CD8-positive, alpha-beta memory T cell (primary cell): ENCODE measurements at places on chromosomes 5 and 9. TPM values are rescaled to one million over a fixed set of nuclear protein-coding genes. Genes with fewer than 3 reads are reported as not detected.

PCDHB7 gene
- not detected for polyA plus RNA-seq

DNA sequence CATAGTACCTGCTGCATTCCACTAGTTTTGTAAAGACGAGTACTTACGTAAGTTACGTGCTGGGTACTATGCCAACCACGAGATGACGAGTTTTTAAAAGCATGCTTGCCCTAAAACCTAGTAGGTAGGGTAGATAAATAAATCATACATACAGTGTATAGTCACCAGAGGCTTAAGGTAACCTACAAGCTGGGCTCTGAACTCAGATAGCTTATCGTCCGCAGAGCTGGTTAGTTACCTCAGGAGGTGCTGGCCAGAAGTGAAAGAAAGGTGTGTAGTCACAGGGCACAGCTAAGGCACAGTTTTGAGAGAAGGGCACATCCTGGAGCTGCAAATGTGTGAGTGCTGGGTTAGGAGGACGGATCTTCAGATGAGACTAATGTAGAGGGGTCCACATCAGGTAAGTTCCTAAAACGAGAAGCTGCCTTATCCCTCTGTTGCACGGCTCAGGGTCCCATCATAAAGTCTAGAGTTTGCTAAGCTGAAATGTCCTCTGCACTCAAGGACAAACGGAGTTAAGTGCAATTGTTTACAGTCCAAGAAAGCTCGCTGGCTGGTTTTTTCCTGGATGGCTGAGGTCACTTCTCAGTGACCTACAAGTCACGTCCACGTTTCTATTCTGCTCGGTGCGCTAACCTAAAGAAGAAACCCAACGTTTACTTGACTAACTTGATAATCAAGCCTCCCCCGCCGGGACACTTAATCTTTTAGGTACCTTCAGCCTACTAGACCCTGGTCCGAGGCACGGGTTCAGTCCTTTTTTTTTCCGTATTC lies 1.1 kb upstream of the SNX24 start:
- peak overlapping the region; percentile 72 for H3K4me3 ChIP-seq
- H3K4me1 ChIP-seq, result peaks cover 14% of the 10 kb centered on the region
- peak overlapping the region; percentile 76 for H3K27ac ChIP-seq
- H3K36me3 ChIP-seq, result no peaks in the 10 kb centered on the region

- H3K36me3 ChIP-seq, result no peaks in the 10 kb centered on the region
- H3K4me3 ChIP-seq, result no peak overlapping the region
- DNase-seq, result no peak
- H3K27ac ChIP-seq, result no peak overlapping the region
- no peaks in the 10 kb centered on the region for H3K4me1 ChIP-seq
These were observed 138.9 kb upstream of the KLF4 start for GRCh38 chr9:107628444-107628843.

DNA sequence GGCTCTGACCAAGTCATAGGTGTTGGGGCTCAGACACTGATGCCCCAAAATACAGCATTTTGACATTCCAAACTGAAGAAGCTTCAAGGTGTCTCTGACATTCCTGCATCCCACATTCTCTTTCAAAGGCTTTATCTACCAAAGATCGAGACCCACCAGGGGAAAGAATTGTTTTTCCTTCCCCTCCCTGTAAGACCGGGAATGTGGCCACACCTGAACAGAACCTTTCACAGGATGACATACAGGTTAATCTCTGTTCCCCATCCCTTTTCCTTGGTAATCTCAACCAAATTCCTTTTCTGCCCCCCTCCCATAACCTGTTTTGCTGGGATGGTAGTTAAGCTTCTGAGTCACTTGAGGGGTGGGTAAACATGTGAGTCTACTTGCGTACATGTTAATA lies 72.3 kb downstream of the IQGAP2 start:
- peaks cover 66% of the 10 kb centered on the region for H3K4me1 ChIP-seq
- no peak for DNase-seq
- no peak overlapping the region for H3K27ac ChIP-seq
- no peaks in the 10 kb centered on the region for H3K27me3 ChIP-seq
- H3K4me3 ChIP-seq, result no peak overlapping the region

DNA sequence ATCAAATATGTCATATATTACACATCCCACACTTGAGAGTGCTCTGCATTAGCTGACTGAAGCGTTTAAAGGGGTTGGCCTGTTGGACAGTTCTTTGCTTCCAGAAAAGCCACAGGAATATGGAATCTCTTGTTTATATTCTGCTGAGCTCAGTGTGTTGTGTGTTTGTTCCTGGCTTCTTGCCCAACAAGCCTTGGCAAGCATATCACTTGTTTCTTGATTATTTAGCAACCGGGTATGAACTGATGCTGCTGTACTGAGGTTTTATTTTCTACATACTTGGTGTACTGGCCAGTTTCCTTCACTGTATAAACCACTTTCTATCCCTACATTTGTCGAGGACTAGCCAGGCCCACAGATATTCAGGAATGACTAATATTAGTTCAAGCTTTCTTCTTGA lies 378.9 kb downstream of the KCTD16 start:
- no peaks in the 10 kb centered on the region for H3K36me3 ChIP-seq
- H3K27me3 ChIP-seq, result no peaks in the 10 kb centered on the region
- no peak overlapping the region for H3K27ac ChIP-seq
- DNase-seq, result no peak

- H3K27me3 ChIP-seq, result no peaks in the 10 kb centered on the region
- no peaks in the 10 kb centered on the region for H3K4me1 ChIP-seq
- no peak for DNase-seq
- no peaks in the 10 kb centered on the region for H3K36me3 ChIP-seq
These were observed 164.5 kb downstream of the MED27 start for GRCh38 chr9:131915181-131915580.

GRCh38 chr9:37262410-37262809 lies 142.0 kb downstream of the ZCCHC7 start:
- H3K27me3 ChIP-seq, result no peaks in the 10 kb centered on the region
- no peak overlapping the region for H3K27ac ChIP-seq
- no peak for DNase-seq
- H3K4me3 ChIP-seq, result no peak overlapping the region
